Chondrocyte (in vitro differentiated cells): ENCODE measurements at places on chromosomes 5 and 9. TPM values are rescaled to one million over a fixed set of nuclear protein-coding genes. Genes with fewer than 3 reads are reported as not detected.

GRCh38 chr9:68577774-68578591 is 37.3 kb upstream of the TMEM252 start:
- no peak for DNase-seq

PIP5K1B gene
- not detected in 3 replicates for total RNA-seq

- no peak for DNase-seq
Measured at GRCh38 chr5:175800656-175801081, 70.7 kb upstream of the CPLX2 start.

DNA sequence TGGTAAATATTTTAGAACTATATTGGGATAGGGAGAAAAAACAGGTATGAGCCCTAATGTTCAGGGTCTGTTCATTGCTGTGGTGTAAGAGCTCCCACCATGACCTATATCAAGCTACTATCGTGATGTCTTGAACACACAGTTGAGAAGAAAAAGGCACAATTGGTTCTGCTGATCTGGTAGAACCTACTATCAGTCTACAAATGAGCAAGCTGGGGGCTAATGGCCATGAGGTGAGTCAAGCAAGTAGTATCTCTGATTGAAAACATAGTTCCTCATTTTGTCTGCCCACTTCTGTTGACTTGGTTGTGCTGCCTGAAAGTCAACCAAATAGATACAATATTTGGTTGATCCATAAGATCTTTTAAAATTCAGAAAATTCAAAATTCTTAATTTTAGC is 1026.3 kb downstream of the CDH12 start:
- no peak for DNase-seq

DNA sequence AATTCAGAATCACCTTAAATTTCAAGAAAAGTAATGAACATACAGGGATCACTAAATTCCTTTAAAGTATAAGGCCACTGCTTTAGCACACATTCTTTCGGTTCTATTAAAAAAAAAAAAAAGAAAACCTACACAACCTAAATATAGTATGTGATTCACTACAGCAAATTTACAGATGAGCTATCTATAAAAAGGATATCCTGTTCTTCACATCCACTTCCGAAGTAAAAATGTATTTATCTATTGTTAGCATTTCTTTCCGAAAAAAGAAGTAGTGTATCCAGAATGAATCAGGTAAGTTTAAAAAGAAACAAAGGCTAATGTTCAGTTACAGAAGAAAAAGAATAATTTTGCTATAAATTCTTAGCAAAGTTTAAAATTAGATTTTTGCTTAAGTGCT is 70.2 kb downstream of the ECPAS start:
- no peak for DNase-seq

CYSRT1 gene
- total RNA-seq = 0.44 to 0.92 TPM (median 0.79 TPM) in 3 replicates

GRCh38 chr5:38250763-38251448 is 7.5 kb upstream of the EGFLAM start:
- no peak for DNase-seq

TMEM171 gene
- 1.8 to 3.6 TPM (median 2.6 TPM) in 3 replicates for total RNA-seq

QRFP gene
- total RNA-seq = not detected in 3 replicates
